Activated CD4-positive, alpha-beta T cell treated with anti-CD3 and anti-CD28 coated beads, Interleukin-2, amount 50 U/mL, for 16 hours (primary cell): ENCODE measurements at places on chromosomes 2 and 18.

GRCh38 chr18:35729991-35730668 is 148.6 kb downstream of the GALNT1 start:
- DNase-seq: no peak

GRCh38 chr2:232362174-232362900 is 16.2 kb upstream of the ALPP start:
- DNase-seq: no peak

GRCh38 chr2:176174382-176174823 is 14.1 kb upstream of the HOXD1 start:
- no peak for DNase-seq

- DNase-seq: no peak
These were observed 4.2 kb downstream of the CHCHD5 start for GRCh38 chr2:112588611-112589045.

DNA sequence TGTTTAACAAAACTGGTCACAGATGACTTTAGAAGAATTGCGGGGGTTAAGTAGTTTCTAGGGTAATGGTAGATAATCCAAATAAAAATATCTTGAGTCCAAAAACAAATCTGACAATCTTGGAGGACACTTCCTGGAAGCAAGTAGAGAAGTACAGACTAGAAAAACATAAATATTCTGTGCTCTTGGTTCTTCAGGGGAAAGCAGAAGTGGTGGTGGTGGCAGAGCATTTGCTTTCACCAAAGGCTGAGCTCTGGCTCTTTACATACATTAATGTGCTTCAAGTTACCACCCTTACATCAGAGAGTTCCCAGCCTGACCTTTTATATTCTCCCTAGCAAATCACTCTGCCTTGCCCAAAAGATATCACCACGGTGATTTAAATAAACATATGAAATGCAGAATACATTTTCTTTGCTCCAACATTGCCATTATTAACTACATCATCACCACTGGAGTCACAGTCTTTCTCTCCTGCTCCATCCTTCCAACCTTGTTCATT is 15.3 kb downstream of the PDE11A start:
- no peak for DNase-seq
